Natural killer cell (primary cell): ENCODE measurements at places on chromosomes 13 and 19.

DNA sequence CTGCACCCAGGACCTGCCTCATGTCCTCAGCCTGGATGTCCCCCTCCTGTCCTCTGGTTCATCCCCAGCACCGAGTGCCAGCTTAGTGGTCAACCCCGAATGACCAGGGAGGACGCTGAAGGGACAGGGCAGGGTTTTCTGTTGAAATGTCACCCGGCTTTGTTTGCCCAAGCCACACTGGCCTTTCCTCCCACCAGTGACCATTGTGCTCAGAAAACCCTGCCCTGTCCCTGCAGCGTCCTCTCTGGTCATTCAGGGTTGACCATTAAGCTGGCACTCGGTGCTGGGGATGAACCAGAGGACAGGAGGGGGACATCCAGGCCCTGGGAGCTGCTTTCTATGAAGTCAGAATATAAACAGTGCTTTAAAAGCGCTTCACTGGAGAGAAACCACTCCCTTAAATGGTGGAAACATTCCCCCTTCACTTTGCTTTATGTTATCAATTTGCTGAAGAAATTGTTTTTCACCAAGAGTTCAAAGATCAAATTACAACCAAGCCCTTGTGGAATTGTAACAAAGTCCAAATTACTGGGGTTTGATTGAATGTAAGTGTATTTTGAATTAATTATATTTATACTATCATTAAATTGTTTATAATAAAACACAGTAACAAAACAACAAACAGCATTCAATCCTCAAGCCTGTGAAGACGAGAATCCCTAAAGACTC lies 21.4 kb downstream of the CARS2 start:
- no peak for DNase-seq

- no peak for DNase-seq
Measured at GRCh38 chr13:51997641-51998330, 13.5 kb downstream of the ATP7B start.

GRCh38 chr13:44068737-44069136 lies 189.0 kb downstream of the LACC1 start:
- no peak for DNase-seq

DNA sequence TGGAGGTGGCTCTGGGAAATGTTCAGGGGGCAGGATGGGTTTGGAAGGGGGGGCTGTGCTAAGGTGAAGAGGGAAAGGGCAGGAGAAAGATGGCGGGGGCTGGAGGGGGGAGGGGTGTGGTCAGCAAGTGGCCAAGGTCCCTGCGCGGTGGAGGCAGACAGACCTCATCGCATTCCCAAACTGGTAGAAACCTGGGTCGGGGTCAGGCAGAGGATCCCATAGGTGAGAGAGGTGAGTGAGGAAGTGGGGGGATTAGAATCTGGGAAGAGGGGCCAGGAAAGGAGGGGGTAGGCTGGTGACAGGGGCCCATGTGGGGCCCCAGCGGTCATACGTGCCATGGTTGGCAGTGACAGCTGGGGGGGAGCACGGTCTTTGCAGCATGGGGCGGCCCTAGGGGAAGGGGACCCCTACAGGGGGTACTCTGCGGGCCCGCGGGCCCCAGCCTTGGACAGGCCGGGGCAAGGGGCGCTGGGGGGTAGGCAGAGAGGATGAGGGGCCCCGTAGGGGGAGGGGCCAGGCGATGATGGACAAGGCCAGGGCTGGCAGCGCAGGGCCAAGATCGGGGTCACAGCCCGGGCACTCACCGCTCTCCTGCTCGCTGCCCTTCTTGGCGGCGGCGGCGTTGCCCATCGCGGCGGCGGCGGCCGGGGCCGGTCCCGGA lies 514 bp downstream of the PRKACA start:
- peak; percentile 43 for DNase-seq

DNA sequence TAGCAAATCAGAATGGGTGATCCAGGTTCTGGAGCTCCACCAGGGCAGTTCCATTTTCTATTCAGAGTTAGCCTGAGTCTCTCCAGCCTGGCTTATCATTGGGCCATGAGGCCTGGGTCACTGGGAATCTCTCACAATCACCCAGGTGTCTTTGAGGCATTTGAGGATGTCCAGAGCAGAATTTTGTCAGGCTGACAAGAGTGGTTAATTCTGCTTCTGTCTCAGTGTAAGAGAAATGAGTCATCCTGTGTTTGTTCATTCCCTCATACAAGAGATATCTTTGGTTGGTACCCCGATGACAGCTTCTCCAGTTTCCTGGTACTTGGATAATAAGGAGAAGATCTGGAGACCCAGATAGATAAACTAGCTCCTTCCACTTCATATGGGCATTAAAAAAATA lies 10.4 kb downstream of the ZNF93 start:
- no peak for DNase-seq

- DNase-seq: no peak
Measured at GRCh38 chr19:11102944-11103343, 13.7 kb downstream of the LDLR start.

- DNase-seq: no peak
Measured at GRCh38 chr19:16320987-16321386, 3.6 kb upstream of the KLF2 start.

GRCh38 chr19:4342314-4342614 lies 1.1 kb upstream of the MPND start:
- DNase-seq: no peak

GRCh38 chr13:38743466-38743865 lies 56.6 kb downstream of the FREM2 start:
- no peak for DNase-seq

DNA sequence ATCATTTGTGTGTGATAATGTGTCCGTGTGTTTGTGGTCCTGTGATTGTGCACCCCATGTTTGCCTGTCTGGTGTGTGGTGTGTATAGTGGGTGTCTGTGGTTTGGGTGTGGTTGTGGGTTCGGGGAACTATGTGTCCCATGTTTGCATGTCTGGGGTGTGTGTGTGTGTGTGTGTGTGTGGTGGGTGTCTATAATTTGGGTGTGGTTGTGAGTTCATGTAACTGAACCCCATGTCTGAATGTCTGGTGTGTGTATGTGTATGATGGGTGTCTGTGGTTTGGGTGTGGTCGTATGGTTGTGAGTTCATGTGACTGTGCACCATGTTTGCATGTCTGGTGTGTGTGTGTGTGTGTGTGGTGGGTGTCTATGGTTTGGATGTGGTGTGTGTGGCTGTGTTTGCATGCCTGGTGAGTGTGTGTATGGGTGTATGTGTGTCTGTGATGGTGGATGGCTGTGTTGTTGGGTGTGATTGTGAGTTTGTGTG lies 11.1 kb upstream of the NFIX start:
- DNase-seq: peak; percentile 31

DNA sequence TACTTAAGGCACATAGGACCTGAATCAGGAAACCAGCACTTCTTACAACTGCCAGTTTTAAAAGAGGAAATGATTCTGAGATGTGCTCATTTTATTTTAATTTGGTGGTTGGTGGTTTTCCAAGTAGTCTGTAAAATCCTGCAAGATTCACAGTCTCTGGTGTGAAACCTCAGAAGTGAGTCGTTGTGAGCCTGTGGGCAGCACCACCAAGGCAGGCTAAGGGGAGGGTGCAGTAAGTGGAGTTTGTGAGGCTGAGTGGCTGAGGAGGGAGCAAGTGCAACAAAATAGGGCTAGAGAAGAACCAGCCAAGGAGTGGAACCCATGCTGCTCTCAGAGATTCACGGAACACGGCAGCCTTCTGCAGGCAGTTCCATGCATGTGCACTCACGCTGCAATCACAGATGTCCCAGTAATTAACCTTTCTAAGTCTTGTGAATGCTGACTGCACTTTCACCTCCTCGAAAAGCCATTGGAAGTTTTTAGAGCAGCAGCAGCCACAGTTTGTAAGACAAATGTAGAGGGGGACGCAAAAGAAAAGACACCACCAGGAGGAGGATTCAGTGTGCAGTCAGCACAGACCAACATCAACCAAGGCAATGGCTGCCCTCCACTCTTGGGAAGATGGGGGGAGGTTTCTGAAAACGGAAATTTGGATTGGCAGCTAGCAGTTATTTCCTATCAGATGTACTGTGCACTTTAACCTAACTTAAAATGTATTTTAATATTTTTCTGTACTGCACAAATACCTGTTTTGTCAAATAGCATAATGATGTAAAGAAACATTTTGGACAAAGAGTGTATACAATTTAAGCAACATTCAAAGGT lies 44.9 kb downstream of the ESD start:
- peak; percentile 84 for DNase-seq

DNA sequence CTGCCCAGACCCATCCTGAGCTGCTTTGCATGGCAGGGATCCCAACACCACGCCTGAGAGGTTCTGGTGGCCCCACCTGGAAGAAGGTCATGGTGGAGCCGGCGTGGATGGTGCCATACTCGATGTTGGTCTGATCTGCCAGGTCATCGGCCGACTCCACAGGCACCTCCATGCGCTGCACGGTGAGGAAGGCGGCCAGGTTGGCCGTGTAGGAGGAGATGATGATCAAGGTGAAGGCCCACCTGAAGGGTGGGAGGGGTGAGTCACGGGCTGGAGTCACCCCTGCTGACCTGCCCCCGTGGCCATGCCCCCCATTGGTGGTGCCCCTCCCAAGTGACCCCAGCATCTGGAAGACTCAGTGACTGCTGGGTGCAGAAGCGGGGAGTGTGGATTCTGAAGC lies 12.5 kb upstream of the ATP1A3 start:
- no peak for DNase-seq

DNA sequence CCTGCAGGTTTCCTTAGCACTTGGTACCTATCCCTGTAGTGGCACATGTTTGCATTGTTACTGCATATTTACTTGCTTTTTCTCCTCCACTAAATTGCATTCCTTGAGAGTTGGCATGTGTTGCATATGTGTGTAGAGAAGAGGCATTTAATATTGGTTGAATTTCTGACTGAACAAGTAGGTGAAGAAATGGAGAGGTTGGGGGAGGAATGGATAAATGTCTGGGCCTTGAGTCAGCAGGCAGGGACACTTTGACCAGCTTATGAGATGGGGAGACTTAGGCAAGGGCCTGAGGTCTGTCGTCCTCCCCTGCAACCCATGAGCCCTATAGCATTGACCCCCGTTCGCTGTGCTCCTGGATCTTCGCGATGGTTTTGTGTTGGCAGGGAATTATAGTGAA lies 2.0 kb upstream of the GPR18 start:
- DNase-seq: no peak
